Fibroblast of skin of right quadriceps (primary cell): ENCODE measurements at places on chromosomes 1 and 21.

GRCh38 chr1:44361478-44361877 lies 6.4 kb upstream of the ERI3 start:
- no peak for DNase-seq

DNA sequence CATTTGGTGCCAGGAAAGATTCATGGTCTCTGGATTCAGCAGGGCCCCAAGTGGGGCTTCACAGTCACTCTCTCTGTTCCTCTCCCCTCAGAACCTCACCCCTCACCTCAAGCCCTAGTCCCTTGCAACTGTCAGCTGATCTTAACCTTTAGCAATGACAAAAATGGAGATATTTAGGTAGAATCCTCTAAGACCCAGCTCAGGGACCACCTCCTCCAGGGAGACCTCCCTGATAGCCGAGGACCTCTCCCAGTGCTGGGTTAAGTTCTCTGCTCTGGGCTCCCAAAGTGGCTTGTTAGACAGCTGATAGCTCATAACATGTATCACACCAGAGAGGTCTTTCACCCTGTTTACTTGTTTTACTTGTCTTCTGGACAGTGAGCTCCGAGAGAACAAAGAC lies 257.6 kb upstream of the KIAA0040 start:
- DNase-seq: no peak

- DNase-seq: no peak
These were observed 1.1 kb downstream of the EFNA3 start for GRCh38 chr1:155079487-155080311.

DNA sequence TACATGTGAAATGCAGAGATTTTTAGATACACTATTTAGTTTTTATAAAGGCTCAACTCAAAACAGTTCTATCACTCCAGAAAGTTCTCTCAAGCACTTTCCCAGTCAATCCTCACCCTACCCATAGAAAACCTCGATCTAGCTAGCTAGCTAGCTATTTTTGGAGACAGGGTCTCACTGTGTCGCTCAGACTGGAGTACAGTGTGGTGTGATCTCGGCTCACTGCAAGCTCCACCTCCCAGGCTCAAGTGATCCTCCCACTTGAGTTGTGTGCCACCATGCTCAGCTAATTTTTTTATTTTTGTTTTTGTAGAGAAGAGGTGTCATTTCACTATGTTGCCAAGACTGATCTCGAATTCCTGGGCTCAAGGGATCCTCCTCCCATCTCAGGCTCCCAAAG lies 236.9 kb downstream of the RERE start:
- DNase-seq: no peak

DNA sequence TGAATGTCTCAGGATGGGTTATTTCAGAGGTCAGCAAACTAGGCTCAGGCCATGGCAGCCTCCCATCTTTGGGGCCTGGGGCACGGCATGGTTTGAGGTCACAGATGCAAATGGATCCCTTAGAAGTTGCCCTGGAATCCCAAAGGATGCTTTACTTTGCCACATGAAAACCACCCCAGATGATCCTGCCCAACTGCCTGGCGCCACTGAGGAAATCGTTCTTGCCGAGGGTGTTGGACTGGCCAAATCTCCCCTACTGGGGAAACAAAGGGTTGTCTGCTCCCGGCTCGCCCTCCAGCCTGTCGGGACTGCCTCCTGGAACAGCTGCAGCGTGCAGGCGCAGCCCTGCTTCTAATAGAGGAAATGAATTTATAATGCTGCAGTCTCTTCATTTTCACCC lies 173.0 kb upstream of the LMO4 start:
- DNase-seq: no peak

DNA sequence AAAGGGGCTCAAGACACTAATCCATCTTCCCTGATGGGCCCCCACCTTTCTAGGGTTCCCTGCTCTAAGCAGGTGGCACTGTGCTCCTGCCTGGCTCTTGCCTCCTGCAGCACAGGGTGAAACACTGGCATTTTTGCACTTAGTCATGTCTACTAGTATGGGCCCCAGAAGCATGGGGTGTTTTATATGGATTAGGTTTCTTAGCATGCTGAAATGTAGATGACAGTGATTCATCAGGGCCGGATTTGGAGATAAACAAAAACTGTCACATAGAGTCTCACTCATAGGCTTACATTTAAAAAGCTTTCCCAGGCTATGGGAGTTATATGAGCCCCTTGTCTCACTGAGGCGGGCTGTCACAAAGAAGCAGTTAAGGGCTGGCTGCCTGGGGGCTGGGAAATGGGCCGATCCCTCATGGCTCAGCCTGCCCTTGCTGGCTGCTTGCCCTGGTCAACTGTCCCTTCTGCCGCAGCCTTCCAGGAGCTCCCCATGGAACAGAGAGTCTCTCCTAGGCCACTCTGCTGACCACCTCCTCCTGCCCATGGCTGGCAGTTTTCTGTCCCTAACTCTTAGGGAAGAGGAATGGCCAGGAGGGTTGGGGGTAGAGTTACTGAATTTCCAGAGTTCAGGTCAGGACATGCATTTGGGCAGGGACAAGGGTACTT lies 6.5 kb downstream of the GALNT2 start:
- peak; percentile 83 for DNase-seq

- DNase-seq: peak; percentile 26
These were observed 205.8 kb upstream of the LYPLAL1 start for GRCh38 chr1:218967836-218968235.

- no peak for DNase-seq
These were observed 14.1 kb upstream of the CTH start for GRCh38 chr1:70397013-70397412.

DNA sequence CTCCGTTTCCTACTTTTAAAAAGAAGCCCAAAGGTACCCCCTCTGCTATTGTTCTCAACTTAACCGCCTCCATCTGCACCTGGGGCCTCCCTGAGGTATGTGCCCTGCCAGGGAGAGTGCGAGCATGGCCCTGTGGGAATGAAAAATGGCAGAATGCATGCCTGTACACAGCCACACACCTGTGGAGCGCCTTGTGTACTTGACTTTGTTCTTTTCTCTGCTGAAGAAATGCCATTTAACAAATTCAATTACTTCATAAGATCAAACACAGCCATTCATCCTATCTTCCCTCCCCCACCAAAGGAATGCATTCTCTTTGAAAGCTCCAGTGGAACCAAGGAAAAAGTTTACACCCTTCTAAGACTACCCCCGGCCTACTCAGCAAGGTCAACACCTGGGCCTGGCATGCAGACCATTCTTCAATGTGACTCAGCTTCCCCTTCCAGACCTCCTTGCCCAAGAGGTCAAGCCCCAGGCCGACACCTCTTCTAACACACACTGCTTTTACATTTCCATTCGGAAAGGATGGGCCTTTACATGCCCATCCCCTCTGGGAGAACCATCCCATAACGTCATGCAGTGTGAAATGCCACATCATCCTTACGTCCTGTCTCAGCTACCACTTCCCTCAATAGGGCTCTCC lies 123.7 kb downstream of the SMYD2 start:
- peak; percentile 45 for DNase-seq

GRCh38 chr1:185069202-185069772 lies 23.9 kb downstream of the RNF2 start:
- no peak for DNase-seq

- no peak for DNase-seq
These were observed 6.5 kb upstream of the SLX9 start for GRCh38 chr21:44933199-44933917.

DNA sequence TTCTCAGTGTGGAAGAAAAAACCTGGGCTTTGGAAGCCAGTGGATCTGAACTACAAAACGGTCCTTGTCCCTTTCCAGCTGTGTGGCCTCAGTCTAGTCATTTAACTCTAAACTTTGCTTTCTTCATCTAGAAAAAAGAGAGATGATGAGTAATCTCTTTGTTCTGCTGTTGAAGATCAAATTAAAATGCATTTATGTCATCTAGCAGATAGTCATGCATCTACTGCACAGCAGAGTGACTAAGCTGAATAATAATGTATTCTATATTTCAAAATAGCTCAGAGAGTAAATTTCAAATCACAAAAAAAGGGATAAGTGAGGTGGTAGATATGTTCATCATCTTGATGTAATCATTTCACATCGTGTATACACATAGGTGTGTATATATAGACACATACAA lies 473.2 kb downstream of the DSCAM start:
- peak; percentile 14 for DNase-seq

GRCh38 chr1:2046174-2046917 lies 3.9 kb upstream of the PRKCZ start:
- DNase-seq: no peak

- DNase-seq: peak; percentile 28
These were observed 6.8 kb downstream of the MYOC start for GRCh38 chr1:171645553-171646248.

GRCh38 chr21:34205811-34206571 lies 132.6 kb downstream of the MRPS6 start:
- peak; percentile 61 for DNase-seq

GRCh38 chr1:200384818-200385390 lies 24.9 kb downstream of the ZNF281 start:
- no peak for DNase-seq

DNA sequence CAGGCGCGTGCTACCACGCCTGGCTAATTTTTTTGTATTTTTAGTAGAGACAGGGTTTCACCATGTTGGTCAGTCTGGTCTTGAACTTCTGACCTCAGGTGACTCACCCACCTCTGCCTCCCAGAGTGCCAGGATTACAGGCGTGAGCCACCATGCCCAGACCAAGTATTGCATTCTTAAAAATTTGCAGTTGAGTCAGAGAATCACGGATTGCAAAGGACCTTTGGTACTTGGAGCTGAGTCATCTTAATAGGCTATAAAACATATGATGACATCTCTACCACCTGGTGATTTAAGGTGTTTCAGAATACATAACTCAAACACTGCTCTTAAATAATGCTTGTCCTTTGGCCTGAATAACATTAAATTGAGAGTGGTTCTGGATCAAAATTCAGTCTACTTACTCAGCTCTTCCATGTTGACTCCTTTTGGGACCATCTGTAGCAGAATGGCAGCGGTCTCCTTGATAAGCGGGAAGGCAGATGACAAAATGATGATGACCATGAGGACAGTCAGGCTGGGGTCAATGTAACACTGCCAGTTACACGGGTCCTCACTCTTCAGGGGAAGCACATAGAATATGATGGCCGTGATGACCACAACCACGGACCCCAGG lies 10.4 kb downstream of the SLC30A10 start:
- no peak for DNase-seq

DNA sequence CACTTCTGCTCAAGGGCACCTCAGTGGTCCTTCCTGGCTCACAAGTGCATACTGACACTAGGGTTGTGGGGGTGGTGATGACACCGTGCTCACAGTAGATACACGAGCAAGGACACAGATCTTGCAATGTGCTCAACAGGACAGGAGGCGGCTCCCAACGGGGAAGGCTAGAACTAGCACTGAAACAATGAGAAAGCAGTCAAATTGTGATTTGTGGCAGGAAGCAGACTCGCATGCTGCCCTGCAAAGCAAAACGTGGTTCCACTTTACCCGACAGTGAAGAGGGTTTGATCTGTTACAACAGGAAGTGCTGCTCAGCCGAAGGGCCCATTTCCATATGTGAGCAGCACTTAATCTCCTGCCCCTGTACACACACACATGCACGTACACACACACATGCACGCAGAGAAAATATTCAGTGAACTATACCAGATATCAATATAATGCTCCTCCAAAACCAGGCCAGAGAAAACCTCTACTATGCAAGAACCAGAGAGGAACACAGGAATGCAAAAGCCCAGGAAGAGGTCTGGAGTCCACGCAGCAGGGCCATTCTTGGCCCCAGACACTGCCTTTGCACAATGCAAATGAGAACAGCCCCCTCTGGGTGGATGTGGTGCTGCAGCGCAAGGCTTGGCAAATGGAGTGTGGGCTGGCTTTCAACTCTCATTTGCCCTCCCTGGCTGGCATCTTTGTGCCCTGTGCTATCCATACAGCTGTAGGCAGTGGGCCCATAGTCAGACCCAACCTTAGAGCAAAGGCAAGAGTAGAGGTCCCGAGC lies 47.1 kb downstream of the KANK4 start:
- peak; percentile 72 for DNase-seq

DNA sequence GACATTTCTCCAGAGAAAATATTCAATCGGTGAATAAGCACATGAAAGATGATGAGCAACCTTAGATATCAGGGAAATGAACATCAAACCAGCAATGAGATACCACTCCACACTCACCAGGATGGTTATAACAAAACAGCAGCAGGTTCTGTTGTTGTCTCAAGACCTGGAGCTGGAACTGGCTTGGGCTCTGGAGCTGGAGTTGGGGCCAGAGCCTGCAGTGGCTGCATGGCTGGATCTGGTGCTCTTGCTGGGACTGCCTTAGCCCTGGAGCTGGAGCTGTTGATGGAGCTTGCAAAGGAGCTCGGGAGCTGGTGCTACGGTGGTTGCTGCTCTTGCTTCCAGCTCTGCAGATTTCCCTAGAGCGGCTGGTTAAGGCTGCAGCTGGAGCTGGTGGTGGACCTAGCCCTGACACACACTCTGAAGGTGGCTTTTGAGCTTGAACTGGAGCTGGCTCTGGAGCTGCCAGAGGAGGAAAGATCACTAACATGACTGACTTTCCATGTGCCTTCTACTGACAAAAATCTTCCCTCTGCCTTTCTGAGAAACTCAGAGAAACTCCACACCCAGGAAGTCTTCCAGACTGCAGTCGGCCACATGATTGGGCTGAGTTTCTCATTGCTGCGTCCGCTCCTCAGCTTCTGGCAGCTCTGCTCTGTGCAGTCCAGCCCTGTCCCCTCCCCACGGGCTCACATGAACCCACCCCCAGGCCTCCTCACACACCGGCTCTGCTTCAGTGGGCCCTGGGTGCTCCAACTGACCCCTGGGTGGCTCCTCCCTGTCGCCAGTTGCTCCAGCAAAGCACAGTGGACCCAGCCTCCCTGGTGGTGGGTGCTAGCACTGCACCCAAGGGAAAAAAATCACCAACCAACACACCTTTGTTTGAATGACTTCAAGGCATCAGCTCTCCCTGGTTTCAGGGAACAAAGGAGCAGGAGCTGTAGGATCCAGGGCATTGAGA lies 139.1 kb upstream of the FMN2 start:
- no peak for DNase-seq

DNA sequence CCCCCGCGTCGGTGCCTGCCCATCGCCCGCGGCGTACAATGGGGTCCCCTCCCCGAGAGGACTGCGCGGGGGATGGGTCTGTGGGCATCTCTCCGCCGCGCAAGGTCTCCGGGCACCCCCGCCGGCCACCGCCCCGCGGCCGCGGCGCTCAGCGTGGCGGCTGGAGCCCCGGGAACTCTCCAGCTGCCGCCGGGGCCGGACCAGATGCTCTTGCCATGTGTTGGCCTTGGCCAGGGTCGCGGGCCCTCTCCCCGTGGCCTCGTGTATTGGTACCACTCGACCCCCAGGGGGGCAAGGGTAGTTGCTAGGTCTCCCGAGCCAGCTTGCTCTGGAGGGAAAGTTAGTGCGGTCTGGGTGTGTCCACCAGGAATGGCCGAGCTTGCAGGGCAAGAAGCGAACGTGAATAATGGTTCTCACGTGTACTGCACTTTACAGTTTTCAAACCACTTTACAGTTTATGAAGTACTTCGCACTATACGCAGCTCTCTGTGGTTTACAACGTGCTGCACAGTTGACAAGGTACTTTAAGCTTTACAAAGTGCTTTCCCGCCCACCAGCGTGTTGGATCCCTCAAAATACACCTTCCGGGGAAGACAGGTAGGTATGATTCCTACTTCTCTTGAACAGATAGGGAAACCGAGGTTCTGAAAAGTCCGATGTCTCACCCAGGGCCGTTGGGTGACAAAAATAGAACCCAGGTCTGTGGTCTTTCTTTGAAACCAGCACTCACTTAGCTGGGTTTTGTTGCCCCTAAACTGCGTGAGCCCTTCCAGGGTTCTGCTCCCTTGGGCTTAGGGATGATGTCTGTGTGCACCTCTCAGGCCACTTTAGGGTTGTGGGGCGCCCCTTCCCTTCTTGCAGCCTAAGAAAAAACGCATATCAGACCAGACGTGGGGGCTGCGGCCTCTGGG lies 1.2 kb downstream of the EPHB2 start:
- DNase-seq: no peak
